Large intestine (tissue), 12 donors: ENCODE measurements at places on chromosomes 4 and X.

- DNase-seq, result no peak
These were observed 147.0 kb downstream of the DACH2 start for GRCh38 chrX:86295293-86295692.

DNA sequence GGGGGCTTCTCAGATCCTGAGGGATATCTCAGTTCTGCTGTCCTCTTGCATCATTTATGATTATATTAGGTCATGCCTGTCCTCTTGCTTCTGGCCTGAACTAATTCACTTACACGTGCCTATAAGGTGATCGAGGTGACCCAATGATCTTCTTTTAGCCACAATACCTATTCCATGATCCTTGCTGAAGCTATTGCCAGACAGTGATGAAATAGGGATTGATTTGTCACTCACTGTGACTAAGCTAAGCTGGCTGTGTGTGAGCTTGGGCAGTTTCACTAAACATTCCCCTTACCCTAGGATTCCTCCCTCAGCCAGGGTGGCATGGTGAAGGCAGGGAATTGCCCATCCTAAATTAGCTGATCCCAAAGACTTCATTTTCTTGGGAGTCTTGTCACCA lies 19.0 kb downstream of the HADH start:
- no peak for DNase-seq

- DNase-seq, result no peak
These were observed 572.8 kb upstream of the FAM241A start for GRCh38 chr4:111572470-111572869.

DNA sequence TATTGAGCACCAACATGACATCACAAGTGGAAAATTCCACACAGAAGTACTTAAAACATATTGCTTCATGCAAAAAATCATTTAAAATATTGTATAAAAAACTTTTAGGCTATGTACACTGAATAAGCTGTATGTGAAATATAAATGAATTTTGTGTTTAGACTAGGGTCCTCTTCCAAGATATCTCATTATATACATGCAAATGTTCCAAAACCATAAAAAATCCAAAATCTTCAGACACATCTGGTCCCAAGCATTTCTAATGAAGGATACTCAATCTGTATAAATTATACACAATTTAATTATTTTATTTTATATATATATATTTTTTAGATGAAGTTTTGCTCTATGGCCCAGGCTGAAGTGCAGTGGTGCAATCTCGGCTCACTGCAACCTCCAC lies 10.1 kb upstream of the GSX2 start:
- no peak for DNase-seq

DNA sequence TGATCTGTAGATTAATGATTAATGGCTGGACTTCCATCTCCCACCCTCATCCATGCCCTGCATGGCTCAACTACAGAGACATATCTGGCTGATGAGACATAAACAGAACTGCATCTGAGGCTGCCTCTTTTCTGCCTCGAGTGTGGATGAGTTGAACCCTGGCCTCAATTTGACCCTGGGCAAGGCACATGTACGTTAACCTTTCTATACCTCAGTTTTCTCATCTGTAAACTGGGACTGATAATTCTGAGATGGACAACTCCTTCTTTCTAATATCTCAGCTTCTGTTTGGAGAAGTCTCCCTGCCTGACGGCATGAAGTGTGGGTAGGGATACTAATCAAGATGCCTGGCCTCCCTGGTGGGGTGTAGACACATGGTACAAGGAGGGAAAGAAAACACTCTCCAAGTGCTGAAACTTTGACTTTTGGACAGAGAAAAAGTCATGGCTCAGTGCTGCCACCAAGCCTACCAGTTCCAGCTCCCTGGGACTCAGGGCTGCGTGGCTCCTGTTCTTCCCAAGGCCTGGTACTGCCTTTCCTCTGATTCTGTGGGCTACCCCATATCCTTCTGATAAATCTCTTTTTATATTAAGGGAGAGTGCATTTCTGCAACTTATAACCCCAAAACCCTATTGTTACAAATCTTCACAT lies 64.4 kb downstream of the HAUS3 start:
- DNase-seq, result no peak

DNA sequence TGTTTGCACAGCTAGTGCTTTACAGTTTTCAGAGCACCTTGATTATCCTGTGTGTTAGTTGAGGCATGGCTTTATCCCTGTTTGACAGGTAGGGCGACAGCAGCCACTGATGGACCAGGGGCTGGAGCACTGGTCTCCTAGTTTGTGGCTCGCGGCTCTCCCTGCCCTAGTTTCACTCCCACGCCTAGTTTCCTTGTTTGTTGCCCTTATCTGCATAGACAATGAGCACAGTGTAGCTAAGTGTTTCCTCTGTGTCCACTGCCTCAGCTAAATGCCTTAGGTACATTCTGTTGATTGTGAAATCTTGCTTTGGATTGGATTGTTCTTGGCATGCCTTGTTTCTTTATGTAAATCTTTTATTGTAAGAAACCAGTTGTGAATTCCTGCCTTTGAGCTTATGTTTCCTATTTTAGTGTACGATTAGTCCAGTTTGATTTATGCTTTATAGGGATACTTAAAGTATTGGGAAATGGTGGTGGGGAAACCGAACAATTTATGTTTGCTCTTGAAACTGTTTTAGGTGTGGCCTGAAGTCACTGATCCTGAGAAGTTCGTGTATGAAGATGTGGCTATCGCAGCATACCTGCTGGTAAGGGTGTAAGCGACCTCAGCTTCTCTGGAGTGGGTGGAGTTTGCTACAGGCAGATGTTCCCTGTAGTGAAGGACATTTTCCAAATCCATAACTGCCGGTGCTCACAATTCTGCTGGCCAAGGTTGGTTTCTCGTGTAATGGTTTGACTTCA lies 11.0 kb downstream of the TRMT44 start:
- DNase-seq, result no peak
